Thyroid gland (tissue), 4 donors: ENCODE measurements at places on chromosomes 6 and 20.

- no peak for DNase-seq
These were observed 45.8 kb downstream of the SOX4 start for GRCh38 chr6:21639316-21639715.

GRCh38 chr6:166515072-166515810 is 71.2 kb downstream of the RAMACL start:
- DNase-seq = no peak

- no peak for DNase-seq
These were observed 193.6 kb downstream of the EDN1 start for GRCh38 chr6:12483712-12484111.

GRCh38 chr6:147434076-147434475 is 74.4 kb upstream of the SAMD5 start:
- no peak for DNase-seq

DNA sequence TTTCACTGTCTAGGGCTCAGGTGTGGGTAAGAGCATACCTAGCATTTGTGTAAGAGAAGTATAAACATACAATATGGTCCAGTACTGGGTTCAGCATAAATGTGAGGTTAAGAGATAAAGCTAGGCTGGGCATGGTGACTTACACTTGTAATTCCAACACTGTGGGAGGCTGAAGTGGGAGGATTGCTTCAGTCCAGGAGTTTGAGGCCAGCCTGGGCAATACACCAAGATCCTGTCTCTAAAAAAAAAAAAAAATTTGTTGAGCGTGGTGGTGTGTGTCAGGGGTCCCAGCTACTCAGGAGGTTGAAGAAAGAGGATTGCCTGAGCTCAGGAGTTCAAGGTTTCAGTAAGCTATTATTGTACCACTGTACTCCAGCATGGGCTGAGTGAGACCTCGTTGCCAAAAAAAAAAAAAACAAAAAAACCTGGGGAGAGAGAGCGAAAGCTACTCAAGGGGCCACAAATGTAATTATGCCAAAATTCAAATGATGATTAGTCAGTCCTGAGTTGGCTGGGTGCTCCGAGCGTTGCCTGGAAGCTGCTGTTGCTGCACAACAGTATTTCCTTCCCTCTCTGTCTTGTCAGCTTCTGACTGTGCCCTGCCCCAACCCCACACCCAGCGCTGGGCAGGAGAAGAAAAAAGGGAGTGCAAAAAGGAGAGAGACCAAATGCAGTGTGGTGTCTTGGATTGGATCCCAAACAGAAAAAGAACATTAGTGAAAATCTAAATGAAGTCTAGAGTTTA is 24.0 kb downstream of the CMTR1 start:
- no peak for DNase-seq

DNA sequence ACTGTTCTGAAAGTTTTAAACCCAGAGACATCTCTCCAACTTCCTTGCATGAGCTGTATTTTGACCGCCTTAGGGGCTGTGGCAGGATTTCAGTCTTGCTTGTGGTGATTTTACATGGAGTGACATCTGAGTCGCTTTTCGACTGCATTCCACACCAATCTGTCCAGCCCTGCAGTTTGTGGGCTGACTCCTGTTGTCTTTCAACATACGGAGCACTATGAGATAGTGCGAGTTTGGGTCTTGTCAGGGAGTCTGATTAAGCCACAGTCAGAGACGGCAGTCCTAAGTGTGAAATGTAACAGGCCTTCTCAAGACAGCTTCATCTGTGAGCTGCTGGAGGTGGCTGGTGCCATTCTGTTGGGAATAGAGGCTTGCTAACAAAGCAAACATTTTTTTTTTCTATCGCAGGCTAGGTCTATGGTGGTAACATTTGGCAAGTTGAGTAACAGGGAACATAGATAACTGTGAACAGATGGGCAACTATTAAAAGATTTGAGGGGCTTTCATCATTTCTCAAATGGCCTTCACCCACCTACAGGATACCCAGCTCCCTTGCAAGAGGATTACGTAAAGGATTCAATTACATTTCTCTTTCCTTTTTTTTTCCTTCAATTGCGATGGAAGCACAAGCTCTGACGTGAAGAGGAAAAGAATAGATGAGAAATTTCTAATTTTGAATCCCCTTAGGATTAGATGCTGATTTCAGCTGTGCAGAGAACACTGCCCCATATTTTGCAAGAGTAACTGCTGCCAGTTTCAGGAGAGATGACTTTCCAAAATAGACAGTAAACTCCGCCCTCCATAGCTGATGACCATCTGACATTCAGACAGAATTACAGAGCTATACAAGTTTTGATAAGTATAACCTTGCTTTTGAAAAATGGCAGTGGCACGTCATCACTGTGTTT is 25.1 kb downstream of the CAP2 start:
- DNase-seq = no peak

DNA sequence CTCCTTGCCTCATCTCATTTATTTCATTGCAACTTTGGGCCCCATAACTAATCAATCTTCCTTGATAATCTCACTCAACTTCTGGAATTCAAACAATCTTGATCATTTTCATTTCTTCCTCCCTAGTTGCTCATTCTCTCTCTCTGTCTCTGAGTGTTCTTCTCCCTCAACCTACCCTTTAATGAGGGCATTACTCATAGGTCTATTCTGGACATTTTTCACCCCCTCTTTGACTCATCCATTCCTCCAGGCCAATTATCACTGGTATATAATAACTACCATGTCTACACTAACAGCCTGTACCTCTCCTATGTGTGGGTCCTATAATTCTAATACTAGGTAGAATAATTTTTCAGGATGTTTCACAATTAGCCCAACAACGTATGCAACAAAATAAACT is 78.8 kb downstream of the COL21A1 start:
- no peak for DNase-seq

GRCh38 chr6:135002229-135002844 is 52.3 kb downstream of the HBS1L start:
- DNase-seq = no peak

- DNase-seq = peak; percentile 49
These were observed 729.8 kb downstream of the TBC1D32 start for GRCh38 chr6:120604510-120604909.

DNA sequence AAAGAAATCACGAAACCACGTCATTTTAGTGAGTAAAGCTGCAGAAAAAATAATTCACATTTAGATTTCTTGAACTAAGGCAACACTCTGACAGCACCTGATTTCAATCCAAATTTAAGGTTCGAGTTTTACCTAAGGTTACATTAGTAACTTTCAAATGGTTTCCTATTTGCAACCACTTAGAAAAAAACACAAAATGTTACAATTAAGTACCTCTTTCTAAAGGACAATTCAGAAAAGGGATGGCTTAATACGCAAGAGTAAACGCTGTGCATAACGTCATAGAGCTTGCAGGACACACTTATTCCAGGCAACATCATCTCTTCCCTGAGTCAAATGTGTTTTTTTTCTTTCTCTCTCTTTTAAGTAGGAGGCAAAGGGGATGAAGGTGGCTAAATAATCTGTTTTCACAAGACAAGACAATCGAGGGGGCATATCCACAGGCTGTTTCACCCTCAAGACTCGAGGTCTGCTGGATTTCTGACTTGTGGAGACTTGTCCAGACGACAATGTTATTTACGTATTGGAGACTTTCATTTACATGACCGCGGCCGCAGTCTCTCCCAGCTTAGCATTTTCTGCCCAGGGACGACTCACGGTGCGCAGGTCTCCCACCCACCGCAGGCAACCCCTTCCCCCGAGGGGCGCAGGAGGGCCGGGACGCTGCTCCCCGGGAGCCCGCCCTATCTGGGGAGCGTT is 86.0 kb downstream of the SESN1 start:
- DNase-seq = no peak

GRCh38 chr6:13384966-13385365 is 56.6 kb upstream of the TBC1D7 start:
- no peak for DNase-seq

GRCh38 chr6:156344491-156344890 is 432.7 kb upstream of the ARID1B start:
- no peak for DNase-seq

- DNase-seq = no peak
These were observed 959.7 kb downstream of the KIF16B start for GRCh38 chr20:15613530-15613929.

DNA sequence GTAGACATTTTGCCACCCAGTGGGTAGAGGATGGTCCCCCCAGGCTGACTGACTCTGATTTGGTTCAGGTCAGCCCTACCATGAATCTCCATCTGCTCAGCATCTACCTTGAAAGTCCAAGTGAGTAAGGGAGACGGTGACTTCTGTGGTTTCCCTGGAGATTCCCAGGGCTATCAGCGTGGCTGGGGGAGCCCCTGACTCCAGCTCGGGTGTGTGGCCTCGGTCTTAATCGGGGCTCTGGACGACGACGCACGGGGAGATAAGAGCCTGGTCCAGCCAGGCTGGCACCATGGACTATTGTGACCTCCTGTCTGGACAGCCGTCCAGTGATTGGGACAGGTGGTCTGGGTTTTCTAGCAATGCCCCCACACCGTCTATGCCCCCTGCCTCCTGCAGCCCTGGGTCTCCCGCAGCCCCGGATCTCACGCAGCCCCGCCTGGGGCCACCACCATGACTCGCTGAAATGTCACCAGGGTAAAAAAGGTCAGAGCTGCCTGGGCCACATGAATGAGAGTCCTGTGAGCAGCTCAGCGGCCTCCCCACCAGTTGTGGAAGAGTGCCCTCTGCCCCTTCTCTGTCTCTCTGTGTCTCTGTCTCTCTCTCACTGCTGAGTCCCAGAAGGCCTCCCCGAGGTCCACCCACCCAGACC is 47.1 kb upstream of the GATA5 start:
- DNase-seq = no peak

- DNase-seq = no peak
These were observed 279.6 kb downstream of the NRN1 start for GRCh38 chr6:5726976-5727718.

GRCh38 chr20:36908603-36909002 is 32.7 kb downstream of the TLDC2 start:
- DNase-seq = no peak

GRCh38 chr20:11222243-11222642 is 548.4 kb upstream of the JAG1 start:
- DNase-seq = no peak

DNA sequence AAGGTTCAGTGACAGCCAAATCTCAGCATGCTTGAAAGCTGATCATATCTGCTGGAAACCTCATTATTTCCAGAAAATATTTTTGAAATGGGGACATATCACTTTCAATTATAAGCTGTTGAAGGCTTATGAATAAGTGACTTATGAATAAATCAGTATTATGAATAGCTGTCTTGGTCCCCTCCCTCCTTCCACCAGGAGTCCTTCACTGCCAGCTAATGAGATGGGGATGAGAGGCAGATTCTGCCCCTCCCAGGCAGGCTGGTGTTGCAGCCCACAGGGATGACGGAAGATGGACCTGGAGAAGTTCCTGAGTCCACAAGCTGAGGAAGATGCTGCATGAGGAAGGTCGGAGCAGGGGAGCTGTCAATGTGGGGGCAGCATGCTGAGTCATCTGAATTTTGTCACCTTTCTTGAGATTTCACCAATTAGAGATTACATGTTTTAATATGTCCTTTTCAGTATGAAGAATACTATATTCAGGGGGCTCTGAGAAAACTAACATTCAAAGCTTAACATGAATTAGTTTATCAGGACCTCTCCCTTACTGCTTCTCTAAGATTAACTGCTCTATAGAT is 112.2 kb downstream of the DTNBP1 start:
- no peak for DNase-seq

DNA sequence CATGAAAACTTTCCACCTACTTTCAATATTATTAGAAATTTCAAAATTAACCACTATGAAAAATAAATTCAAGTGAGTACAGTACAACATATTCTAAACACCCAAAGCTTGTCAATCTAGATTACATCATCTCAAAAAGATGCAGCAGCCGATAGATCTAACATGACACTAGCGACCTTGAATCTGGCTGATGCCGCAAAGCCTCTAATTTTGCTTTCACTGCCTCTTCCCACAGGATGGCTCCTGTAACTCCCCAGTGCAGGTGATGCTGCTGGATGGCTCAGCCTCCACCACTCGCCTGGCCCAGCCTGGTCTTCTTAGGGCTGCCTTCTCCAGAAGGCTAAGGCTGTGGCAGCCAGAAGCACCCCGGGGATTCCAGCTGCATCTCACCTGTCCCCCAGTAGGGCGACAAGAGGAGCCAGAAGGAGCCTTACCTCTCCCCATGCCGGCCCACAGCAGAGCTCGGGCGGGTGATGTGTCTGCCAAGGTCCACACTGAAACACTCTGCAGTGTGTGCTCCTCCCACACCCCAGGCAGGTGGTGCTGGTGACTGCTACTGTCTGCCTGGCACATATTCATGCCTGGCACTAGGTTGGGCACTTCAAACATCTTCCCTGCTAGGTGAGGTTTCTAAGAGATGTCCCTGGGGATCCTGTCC is 82.1 kb downstream of the SLC23A2 start:
- peak; percentile 55 for DNase-seq

- no peak for DNase-seq
These were observed 23.2 kb downstream of the TXNDC5 start for GRCh38 chr6:7887278-7887991.

- DNase-seq = peak; percentile 24
These were observed 13.8 kb downstream of the NQO2 start for GRCh38 chr6:3013486-3013885.

DNA sequence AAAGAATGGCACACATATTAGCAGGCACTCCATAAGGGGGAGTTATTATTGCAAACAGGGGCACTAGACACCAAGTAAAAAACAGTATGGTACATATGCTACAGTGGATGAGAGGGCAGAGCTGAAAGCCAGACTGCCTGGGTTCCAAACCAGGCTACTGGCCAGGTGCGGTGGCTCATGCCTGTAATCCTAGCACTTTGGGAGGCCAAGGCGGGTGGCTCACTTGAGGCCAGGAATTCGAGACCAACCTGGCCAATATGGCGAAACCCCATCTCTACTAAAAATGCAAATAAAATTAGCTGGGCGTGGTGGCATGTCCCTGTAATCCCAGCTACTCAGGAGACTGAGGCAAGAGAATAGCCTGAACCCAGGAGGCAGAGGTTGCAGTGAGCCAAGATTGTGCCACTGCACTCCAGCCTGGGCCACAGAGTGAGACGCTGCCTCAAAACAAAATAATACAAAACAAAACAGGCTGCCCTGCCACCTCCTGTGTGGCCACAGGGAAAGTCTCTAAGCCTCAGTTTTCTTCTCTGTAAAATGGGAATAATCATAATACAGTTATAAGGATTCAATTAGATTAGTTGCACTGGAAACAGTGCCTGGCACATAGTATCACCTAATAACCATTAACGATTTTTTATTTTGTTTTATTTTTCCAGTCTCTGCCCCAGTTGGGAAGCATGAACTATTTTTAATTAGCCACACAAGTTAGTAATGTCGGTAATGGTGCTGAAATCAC is 7.5 kb upstream of the TTPAL start:
- no peak for DNase-seq

DNA sequence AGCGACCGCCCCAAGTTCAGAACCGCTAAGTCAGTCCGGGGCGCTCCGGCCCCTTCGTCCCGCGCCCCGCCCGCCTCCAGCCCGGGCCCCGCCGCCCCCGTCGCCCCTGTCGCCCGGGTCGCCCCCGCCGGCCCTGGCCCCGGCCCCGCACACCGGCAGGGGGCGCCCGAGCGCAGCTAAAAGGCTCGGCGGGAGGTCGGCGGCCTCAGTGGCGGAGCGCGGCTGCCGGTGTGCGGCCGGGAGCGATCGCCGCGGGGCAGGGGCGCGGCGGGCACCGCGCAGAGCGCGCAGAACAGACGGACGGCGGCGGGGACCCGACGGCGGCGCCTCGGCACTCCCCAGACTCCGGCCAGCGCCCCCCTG is at the start of gene FNDC1:
TSS of gene FNDC1 (plus strand) at position 208 of the 363 bp plus-strand sequence. CDS start 197 bp downstream, outside the sequence.
- DNase-seq = peak; percentile 43

- no peak for DNase-seq
These were observed 129.7 kb upstream of the MAP3K4 start for GRCh38 chr6:160861824-160862223.
